ENCODE measurements at places on chromosomes 5 and 9. TPM values are rescaled to one million over a fixed set of nuclear protein-coding genes. Genes with fewer than 3 reads are reported as not detected.

Gene KIAA0825
- 2.2 TPM for total RNA-seq

Gene RIOK2
- total RNA-seq, result 25.1 TPM

Gene UAP1L1
- total RNA-seq, result 5.7 TPM

Gene FYB1
- under 0.01 TPM for total RNA-seq

Gene WDR5
- total RNA-seq, result 18.9 TPM

Gene SPARC
- total RNA-seq, result 1,962 TPM

Gene IL11RA
- total RNA-seq, result 10.2 TPM

Gene GBGT1
- 15.4 TPM for total RNA-seq

Gene PHF24
- total RNA-seq, result 0.40 TPM

All from epithelial cell of alveolus of lung (primary cell).